ENCODE measurements at places on chromosomes 16 and 17.

DNA sequence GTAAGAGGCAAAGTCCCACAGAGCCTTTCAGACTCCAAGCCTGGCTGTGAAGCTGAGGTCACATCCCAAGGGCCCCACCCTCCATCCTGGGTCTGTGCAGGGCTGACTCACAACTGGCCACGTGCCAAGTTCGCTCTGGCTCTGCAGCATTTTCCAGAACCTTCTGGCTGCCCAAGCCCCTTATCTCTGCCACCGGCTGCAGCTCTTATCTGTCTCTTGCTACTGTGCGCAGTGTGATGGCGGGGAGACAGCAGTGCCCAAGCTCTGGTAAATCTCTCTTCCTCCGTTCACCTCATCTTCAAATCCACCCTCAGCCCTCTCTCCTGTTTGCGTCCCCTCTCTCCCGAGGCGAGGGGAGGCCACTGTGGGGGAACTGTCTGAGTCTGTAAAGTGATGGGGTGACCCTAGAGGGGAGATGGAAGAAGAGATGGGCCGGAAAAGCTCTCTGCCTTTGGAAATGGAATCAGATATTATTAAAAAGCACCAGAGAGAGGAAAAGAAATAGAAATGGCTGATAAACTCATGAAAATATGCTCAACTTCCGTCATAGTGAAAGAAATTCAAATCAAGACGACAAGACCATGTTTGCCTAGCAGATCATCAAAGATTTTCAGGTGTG is 162.7 kb upstream of the CDC42EP4 start:
- H3K27me3 ChIP-seq, result no peaks in the 10 kb centered on the region
- H3K27ac ChIP-seq, result no peak overlapping the region
- no peak overlapping the region for H3K4me3 ChIP-seq
- peaks cover 21% of the 10 kb centered on the region for H3K4me1 ChIP-seq

DNA sequence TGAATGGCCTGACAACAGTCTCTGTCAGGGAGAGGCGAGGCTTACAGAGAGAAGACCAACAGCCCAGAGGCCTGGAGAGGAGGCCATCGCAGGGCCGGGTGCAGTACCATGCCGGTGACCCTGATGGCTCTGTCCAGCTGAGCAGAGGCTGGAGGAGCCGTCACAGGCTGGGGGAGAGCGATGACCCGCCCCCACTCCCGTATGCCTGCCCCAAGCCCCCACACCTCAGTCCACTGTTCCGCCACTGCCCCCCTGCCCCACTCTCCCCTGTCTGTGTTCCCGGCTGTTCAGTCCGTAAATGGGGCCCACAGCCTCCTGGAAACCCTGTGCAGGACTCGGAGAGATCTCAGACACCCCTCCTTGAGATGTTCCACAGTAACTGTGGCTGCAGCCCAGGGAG is 12.8 kb upstream of the FAM83G start:
- no peak for DNase-seq
- peaks cover 19% of the 10 kb centered on the region for H3K27me3 ChIP-seq
- H3K27ac ChIP-seq, result no peak overlapping the region
- H3K4me3 ChIP-seq, result no peak overlapping the region
- no peaks in the 10 kb centered on the region for H3K36me3 ChIP-seq
- no peaks in the 10 kb centered on the region for H3K4me1 ChIP-seq

GRCh38 chr16:6694636-6695035 is 638.0 kb upstream of the RBFOX1 start:
- no peak overlapping the region for H3K27ac ChIP-seq
- H3K4me3 ChIP-seq, result no peak overlapping the region
- H3K27me3 ChIP-seq, result no peaks in the 10 kb centered on the region

DNA sequence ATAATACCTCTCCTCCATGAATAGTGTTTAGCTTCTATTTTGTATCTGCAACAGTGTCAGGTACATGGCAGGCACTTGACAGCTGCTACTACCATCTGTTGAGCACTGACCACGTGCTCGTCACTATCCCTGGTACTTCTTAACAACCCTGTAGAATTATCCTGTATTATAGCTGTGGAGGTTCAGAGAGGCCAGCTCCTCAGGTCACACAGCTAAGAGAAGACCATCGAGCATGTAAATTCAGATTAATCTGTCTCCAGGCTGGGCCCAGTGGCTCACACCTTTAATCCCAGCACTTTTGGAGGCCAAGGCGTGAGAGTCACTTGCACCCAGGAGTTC is 26.3 kb downstream of the WSB1 start:
- peak overlapping the region; percentile 61 for H3K27ac ChIP-seq
- no peak for DNase-seq
- H3K27me3 ChIP-seq, result no peaks in the 10 kb centered on the region
- no peak overlapping the region for H3K4me3 ChIP-seq

- H3K27me3 ChIP-seq, result no peaks in the 10 kb centered on the region
- peak overlapping the region; percentile 27 for H3K27ac ChIP-seq
- no peaks in the 10 kb centered on the region for H3K36me3 ChIP-seq
- H3K4me1 ChIP-seq, result peaks cover 6% of the 10 kb centered on the region
- H3K4me3 ChIP-seq, result no peak overlapping the region
- peak; percentile 38 for DNase-seq
These were observed 7.4 kb upstream of the MMP2 start for GRCh38 chr16:55471448-55472097.

GRCh38 chr17:3574231-3574630 is 16.6 kb upstream of the TRPV3 start:
- H3K27ac ChIP-seq, result no peak overlapping the region
- no peaks in the 10 kb centered on the region for H3K27me3 ChIP-seq
- peaks cover 7% of the 10 kb centered on the region for H3K36me3 ChIP-seq
- H3K4me3 ChIP-seq, result no peak overlapping the region

DNA sequence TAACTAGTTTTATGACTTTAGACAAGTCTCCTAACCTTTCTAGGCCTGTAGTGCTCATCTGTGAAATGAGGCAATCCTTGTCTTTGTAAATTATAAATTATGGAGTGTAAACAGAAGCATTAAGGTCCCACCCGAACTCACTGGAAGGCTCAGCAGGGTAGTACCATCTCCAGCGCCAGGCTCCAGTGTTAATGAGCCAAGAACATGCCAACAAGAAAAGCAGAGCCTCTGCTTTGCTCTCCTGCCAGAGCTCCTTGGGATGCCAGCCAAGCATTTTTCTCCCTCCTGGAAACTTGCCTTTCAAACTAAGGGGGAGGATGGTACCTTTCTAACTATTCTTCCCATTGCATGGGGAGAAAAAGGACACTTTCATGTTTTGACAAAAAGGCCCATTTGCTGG is 14.9 kb downstream of the LIMD2 start:
- H3K27me3 ChIP-seq, result no peaks in the 10 kb centered on the region
- peaks cover 16% of the 10 kb centered on the region for H3K4me1 ChIP-seq
- no peak overlapping the region for H3K27ac ChIP-seq
- DNase-seq, result no peak
- H3K36me3 ChIP-seq, result peaks cover 74% of the 10 kb centered on the region

DNA sequence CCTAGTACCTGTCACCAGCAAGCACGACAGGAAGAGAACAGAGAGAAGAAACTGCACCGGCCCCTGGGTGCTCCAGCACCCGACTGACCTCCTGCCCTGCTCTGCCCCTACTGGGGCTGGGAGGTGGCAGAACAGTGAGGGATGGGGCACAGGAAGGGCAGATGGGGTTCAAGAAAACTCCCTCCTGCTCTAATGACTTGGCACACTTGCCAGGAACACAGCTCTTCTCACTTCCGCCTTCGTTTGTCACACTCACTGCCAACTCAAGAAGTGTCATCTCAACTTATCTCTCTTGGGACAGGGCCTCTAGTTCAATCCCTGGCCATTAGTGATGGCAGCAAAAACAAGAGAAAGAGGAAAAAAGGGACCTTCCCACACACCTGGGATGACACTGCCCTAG is 42.7 kb upstream of the ICAM2 start:
- H3K27ac ChIP-seq, result no peak overlapping the region
- no peak for DNase-seq
- no peak overlapping the region for H3K4me3 ChIP-seq
- no peaks in the 10 kb centered on the region for H3K4me1 ChIP-seq
- H3K36me3 ChIP-seq, result peaks cover 95% of the 10 kb centered on the region
- no peaks in the 10 kb centered on the region for H3K27me3 ChIP-seq

DNA sequence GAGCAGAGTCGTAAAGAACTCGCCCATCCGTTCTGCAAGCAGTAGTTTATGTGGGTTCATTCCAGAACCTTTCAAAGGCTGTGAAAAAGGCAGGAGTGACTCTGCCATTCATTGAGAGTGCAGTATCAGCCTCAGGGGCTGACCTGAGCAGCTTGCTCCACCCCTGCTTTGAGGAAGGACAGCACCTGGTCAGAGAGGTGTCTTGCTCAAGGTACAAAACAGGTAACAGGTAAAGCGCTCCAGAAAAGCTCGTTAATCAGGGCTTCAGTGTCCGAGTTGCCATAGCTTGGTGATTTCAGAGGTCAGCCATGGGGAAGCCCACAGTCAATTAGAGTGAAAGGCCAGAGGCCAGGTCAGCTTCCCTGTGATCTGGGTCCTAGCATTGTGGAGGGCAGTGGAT is 251.1 kb downstream of the ABCC12 start:
- no peaks in the 10 kb centered on the region for H3K36me3 ChIP-seq
- DNase-seq, result no peak
- H3K4me3 ChIP-seq, result no peak overlapping the region
- H3K27ac ChIP-seq, result no peak overlapping the region

- no peaks in the 10 kb centered on the region for H3K4me1 ChIP-seq
- peak overlapping the region; percentile 70 for H3K27ac ChIP-seq
- no peaks in the 10 kb centered on the region for H3K27me3 ChIP-seq
- H3K4me3 ChIP-seq, result no peak overlapping the region
These were observed 17.7 kb upstream of the CORO6 start for GRCh38 chr17:29640413-29640812.

GRCh38 chr17:19401321-19402010 is 9.6 kb upstream of the RNF112 start:
- H3K36me3 ChIP-seq, result no peaks in the 10 kb centered on the region
- no peak overlapping the region for H3K27ac ChIP-seq
- no peaks in the 10 kb centered on the region for H3K27me3 ChIP-seq
- no peak for DNase-seq
- H3K4me3 ChIP-seq, result no peak overlapping the region

GRCh38 chr17:55386796-55387332 is 34.8 kb downstream of the MMD start:
- peaks cover 19% of the 10 kb centered on the region for H3K4me1 ChIP-seq
- no peak overlapping the region for H3K27ac ChIP-seq
- H3K36me3 ChIP-seq, result no peaks in the 10 kb centered on the region

GRCh38 chr16:51405361-51405760 is 254.3 kb upstream of the SALL1 start:
- H3K36me3 ChIP-seq, result no peaks in the 10 kb centered on the region
- H3K27ac ChIP-seq, result no peak overlapping the region
- DNase-seq, result no peak
- H3K4me3 ChIP-seq, result no peak overlapping the region

DNA sequence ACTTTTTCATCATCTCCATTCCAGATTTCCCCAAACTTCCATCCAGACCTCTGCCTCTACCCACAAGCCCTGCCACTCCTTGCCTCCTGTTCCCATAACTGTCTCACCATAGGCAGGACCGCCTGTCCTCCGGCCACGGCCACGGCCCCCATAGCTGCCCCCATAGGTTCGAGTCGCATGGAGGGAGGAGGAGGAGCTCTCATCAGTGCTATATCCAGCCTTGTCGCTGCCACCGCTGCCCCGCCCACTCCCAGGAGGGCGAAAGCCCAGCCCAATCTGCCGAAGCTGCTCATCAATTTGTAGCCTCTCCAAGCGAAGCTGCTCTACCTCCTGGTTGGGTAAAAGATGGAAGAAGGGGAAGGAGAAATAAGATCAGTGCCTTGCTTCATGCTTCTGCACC is 3.4 kb upstream of the SOX15 start:
- H3K27ac ChIP-seq, result no peak overlapping the region
- no peaks in the 10 kb centered on the region for H3K27me3 ChIP-seq
- DNase-seq, result no peak
- no peak overlapping the region for H3K4me3 ChIP-seq
- no peaks in the 10 kb centered on the region for H3K4me1 ChIP-seq
- peaks cover 64% of the 10 kb centered on the region for H3K36me3 ChIP-seq
